ENCODE measurements at places on chromosomes 11 and 22. TPM values are rescaled to one million over a fixed set of nuclear protein-coding genes. Genes with fewer than 3 reads are reported as not detected.

DNA sequence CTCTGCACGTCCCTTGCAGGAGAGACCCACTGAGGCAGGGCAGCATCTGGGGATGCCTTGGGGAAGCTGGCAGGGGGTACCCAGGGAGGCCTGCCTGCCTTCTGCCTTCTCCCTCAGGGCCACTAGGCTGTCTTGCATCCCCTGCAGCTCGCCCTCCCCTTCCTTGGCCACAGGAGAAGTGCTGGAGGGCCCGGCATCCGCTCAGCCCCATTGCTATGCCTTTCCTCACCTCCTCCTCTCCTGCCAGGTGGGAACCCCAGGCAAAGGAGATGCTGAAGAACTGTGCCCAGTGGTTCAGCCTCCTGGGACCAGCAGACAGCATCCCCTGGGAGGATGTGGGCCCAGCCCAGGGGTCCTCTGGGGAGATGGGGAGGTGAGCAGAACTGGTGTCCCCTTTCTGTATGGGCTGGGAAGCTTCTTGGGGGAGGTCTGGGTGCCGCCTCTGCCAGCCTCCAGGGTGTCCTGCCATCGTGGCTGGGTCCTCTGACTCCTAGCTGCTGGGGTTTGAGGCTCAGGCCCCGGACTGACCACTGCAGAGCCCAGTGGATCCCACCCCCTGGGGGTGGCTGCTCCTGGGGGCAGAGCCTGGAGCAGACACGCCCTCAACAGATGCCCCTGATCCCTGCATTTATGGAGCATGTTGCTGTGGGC lies 20.6 kb downstream of the MRGPRG start:
- no peak overlapping the region for H3K27ac ChIP-seq
- no peaks in the 10 kb centered on the region for H3K4me1 ChIP-seq
- no peaks in the 10 kb centered on the region for H3K36me3 ChIP-seq
- H3K4me3 ChIP-seq = no peak overlapping the region
- no peak for DNase-seq

GRCh38 chr11:23772081-23772480 lies 724.8 kb upstream of the LUZP2 start:
- no peak overlapping the region for H3K27ac ChIP-seq
- no peaks in the 10 kb centered on the region for H3K36me3 ChIP-seq
- no peak overlapping the region for H3K4me3 ChIP-seq
- H3K4me1 ChIP-seq = no peaks in the 10 kb centered on the region
- no peak for DNase-seq

- H3K27me3 ChIP-seq = no peaks in the 10 kb centered on the region
- H3K4me3 ChIP-seq = no peak overlapping the region
- H3K27ac ChIP-seq = no peak overlapping the region
- no peaks in the 10 kb centered on the region for H3K4me1 ChIP-seq
- peaks cover 9% of the 10 kb centered on the region for H3K36me3 ChIP-seq
These were observed 91.9 kb upstream of the BID start for GRCh38 chr22:17866127-17866526.

- peak; percentile 60 for DNase-seq
- H3K27ac ChIP-seq = peak overlapping the region; percentile 99
- peaks cover 17% of the 10 kb centered on the region for H3K4me1 ChIP-seq
- no peaks in the 10 kb centered on the region for H3K27me3 ChIP-seq
- peak overlapping the region; percentile 81 for H3K4me3 ChIP-seq
These were observed 1.7 kb downstream of the MALAT1 start for GRCh38 chr11:65500387-65501185.

DNA sequence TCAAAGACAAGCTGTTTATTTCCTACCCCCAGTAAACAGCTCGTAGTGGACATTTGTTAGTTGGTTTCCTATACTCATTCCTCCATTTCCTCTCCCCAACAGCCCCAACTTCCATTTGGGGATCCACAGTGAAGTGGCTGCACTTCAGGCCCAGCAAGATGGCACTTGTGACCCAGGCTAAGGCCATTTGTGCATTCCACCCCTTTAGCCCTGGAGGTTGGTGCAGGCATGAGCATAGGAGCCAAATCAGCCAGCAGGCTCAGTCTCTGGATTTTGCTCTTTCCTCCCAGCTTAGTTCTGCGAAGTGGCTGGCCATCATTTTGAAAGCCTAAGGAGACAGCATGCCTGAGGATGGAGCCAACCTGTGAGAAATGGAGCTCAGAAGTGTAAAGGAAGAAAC lies 122.9 kb downstream of the MPPED2 start:
- peaks cover 3% of the 10 kb centered on the region for H3K4me1 ChIP-seq
- no peak for DNase-seq
- H3K27ac ChIP-seq = no peak overlapping the region
- no peaks in the 10 kb centered on the region for H3K27me3 ChIP-seq

- DNase-seq = peak; percentile 75
- no peaks in the 10 kb centered on the region for H3K27me3 ChIP-seq
- no peak overlapping the region for H3K27ac ChIP-seq
- H3K4me3 ChIP-seq = no peak overlapping the region
- H3K36me3 ChIP-seq = peaks cover 15% of the 10 kb centered on the region
- no peaks in the 10 kb centered on the region for H3K4me1 ChIP-seq
These were observed 9.7 kb downstream of the CRELD2 start for GRCh38 chr22:49928185-49928495.

- H3K27me3 ChIP-seq = no peaks in the 10 kb centered on the region
- no peak overlapping the region for H3K27ac ChIP-seq
- H3K4me3 ChIP-seq = no peak overlapping the region
These were observed 102.3 kb upstream of the SYT13 start for GRCh38 chr11:45388472-45388871.

DNA sequence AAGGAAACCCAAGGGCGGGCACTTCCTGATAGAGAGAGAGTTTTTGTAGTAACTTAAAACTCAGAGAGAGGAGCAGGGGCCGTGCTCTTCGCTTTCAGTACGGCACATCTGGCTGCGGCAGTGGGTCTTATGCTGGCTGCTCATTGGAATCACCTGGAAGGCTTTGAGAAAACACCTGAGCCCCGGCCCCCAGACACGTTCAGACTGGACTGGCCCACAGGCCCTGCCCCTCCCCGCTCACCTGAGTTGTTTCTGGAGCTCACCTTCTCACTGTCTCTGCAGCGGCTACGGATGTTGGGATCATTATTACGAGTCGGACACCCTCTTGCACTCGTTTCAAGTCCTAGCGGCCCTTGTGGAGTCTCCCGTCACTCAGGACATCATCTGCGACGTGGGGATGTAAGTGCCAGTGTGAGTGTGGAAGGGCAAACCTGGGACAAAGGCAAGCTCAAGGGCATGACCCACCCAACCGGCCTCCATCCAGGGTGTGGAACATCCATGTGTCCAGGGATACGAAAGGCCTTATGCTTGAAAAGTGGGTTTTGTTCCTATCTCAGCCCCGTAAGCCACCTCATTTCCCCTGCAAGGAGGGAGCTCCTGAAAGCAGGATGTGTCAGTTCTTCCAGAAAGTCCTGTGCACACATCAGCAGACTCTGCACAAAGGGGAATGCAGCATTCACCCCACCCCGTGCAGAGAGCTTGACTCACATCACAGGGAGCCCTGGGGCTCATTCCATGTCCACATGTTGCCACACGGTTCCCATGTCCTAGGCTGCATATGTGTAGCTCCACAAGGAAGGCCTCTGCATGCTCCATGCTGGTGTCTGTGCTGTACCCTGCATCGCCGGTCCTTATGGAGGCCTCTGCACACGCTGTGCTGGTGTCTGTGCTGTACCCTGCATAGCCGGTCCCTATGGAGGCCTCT lies 5.4 kb downstream of the NADSYN1 start:
- no peaks in the 10 kb centered on the region for H3K27me3 ChIP-seq
- H3K4me3 ChIP-seq = no peak overlapping the region
- H3K27ac ChIP-seq = no peak overlapping the region
- no peaks in the 10 kb centered on the region for H3K4me1 ChIP-seq
- no peaks in the 10 kb centered on the region for H3K36me3 ChIP-seq
- no peak for DNase-seq

DNA sequence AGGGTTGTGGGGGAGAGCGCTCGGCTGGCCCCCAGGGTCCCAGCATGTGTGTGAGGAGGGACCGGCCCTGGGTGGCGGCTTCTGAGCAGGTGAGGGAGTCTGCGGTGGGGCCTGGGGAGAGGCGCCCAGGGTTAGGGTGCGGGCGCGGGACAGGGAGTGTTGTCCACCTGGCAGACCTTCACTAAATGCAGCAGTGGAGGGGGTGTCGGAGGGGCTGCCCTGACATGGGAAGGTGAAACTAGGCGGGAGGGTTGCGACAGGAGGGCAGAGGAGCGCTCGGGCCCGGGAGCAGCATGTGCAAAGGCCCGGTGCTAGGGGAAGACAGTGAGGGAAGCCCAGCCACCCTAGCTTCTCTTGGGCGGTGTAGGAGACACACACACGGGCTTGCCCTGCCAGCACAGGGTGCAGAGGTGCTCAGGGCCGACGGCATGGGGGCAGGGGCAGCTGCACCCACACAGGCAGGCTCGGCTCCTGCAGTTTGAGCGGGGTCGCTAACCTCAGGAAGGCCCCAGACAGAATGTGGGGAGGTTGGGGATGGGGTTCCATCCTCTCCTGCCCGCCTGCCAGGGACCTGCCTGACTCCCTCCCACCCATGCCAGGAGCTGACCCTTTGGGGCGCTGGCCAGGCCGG lies 22.2 kb downstream of the OTUB1 start:
- H3K27ac ChIP-seq = peak overlapping the region; percentile 51
- H3K4me3 ChIP-seq = no peak overlapping the region
- DNase-seq = no peak
- H3K36me3 ChIP-seq = no peaks in the 10 kb centered on the region
- H3K27me3 ChIP-seq = no peaks in the 10 kb centered on the region
- H3K4me1 ChIP-seq = no peaks in the 10 kb centered on the region

DNA sequence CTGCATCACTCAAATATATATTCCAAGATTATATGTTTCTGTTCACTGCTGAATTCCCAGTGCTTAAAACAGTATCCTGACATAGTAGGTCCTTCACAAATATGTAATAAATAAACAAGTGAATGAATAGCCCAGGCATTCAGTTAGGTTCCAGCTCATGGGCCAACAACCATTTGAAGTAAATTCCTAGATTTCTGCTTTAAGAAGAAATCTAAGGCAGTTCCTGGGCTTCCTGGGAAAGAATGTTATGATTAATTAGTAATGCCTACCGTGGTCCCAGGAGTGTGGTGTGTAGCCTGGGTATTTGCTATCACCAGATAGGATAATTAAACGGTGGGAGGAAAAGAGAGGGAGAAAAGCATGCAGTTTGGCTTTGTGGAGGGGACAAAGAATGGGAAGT lies 576.8 kb downstream of the SOX6 start:
- H3K4me1 ChIP-seq = peaks cover 11% of the 10 kb centered on the region
- H3K27ac ChIP-seq = no peak overlapping the region
- no peaks in the 10 kb centered on the region for H3K36me3 ChIP-seq
- H3K27me3 ChIP-seq = no peaks in the 10 kb centered on the region
- H3K4me3 ChIP-seq = no peak overlapping the region

DNA sequence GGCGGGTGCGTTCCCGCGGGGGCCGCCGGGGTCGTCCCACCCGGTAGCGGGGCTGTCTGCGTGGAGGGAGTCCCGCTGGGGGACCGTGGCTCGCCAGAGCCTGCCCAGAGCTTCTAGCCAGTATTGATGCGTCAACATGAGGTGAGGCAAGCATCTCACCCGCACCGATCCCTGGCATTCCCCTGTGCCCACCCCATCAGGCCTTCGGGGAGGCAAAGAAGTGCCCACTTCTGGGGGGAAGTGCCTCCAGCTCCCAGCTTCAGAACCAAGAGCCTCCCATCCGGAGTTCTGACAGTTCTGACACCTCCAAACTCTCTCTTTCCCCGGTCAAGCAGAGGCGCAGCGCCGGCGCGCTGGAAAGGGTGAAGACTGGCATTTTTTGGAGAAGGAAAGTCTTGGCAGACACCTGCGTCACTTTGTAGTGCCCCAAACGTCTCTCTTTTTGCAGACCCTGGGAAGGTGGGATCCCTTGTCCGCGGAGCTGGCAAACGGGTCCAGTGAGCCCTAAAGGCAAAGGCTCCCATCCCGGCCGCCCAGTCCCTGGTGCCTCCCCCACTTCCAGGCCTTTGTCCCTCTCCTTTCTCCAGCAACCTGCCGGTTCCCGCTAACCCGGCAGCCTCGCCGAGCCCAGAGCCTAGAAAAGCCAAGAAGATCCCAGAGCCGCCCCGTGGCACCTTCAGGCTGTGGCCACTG lies 3.2 kb upstream of the PAX6 start:
- DNase-seq = peak; percentile 65
- H3K27me3 ChIP-seq = peaks cover 32% of the 10 kb centered on the region
- H3K36me3 ChIP-seq = no peaks in the 10 kb centered on the region
- no peak overlapping the region for H3K4me3 ChIP-seq
- no peak overlapping the region for H3K27ac ChIP-seq

Gene CRYBB1
- total RNA-seq = not detected

- no peaks in the 10 kb centered on the region for H3K36me3 ChIP-seq
- H3K4me3 ChIP-seq = no peak overlapping the region
- peaks cover 13% of the 10 kb centered on the region for H3K4me1 ChIP-seq
- no peaks in the 10 kb centered on the region for H3K27me3 ChIP-seq
- DNase-seq = peak; percentile 74
These were observed 23.8 kb upstream of the CAPRIN1 start for GRCh38 chr11:34027516-34028408.

DNA sequence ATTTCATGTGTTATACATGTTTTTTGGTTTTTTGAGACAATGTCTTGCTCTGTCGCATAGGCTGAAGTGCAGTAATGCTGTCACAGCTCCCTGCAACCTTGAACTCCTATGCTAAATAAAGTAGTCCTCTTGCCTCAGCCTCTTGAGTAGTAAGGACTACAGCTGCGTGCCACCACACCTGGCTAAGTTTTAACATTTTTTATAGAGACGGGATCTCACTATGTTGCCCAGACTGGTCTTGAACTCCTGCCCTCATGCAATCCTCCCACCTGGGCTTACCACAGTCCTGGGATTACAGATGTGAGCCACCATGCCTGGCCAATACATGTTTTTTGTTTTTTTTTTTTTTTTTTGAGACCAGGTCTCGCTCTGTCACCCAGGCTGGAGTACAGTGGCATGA lies 33.9 kb downstream of the SWAP70 start:
- DNase-seq = no peak
- peaks cover 23% of the 10 kb centered on the region for H3K4me1 ChIP-seq
- H3K4me3 ChIP-seq = no peak overlapping the region
- no peaks in the 10 kb centered on the region for H3K27me3 ChIP-seq

DNA sequence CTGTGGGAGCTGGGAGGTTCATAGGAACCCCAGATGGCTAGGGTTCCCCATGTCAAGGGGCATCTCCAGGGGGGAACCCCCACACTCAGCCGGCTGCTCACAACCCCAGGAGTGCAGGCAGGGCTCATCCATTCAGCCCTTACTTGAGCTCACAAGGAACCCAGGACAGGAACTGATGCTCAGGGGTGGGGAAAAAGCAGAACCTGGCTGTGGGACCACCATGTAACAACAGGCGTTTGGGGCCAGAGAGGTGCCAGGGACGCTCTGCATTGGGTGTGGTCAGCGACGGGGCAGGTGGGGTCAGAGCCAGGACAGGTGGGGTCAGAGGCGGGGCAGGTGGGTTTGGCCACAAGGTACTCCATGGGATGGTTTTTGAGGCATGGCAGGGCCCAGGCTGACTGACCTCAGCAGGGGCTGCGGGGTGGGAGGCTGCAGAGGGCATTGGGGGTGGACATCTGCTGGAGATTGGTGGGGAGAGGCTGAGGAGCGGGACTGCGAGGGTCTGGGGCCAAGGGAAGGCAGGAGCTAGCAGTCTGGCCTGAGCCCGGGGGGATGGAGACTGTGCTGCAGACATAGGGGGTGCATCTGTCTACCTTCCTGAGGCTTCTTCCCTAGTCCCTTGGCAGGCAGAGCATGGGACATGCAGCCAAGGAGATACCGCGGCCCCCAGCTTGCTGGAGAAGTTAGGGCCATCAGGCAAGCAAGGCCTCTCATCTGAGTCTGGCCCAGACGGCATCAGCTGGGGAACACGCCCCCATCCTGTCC lies 34.0 kb upstream of the CARS1 start:
- no peaks in the 10 kb centered on the region for H3K27me3 ChIP-seq
- DNase-seq = no peak
- no peak overlapping the region for H3K4me3 ChIP-seq
- H3K36me3 ChIP-seq = no peaks in the 10 kb centered on the region
- no peak overlapping the region for H3K27ac ChIP-seq

Data from pancreas (tissue), 10 donors.